ENCODE measurements at places on chromosomes 6 and 20. TPM values are rescaled to one million over a fixed set of nuclear protein-coding genes. Genes with fewer than 3 reads are reported as not detected.

WFDC2 gene
- total RNA-seq: 7.9 TPM

- H3K4me3 ChIP-seq: no peak overlapping the region
- no peak overlapping the region for H3K27ac ChIP-seq
- H3K4me1 ChIP-seq: no peaks in the 10 kb centered on the region
- DNase-seq: no peak
- no peaks in the 10 kb centered on the region for H3K27me3 ChIP-seq
Observed at GRCh38 chr6:169165561-169166300, 87.9 kb downstream of the THBS2 start.

- peak overlapping the region; percentile 72 for H3K27ac ChIP-seq
- no peaks in the 10 kb centered on the region for H3K27me3 ChIP-seq
- no peak for DNase-seq
- H3K4me3 ChIP-seq: no peak overlapping the region
- H3K4me1 ChIP-seq: peaks cover 4% of the 10 kb centered on the region
Observed at GRCh38 chr20:57397693-57398108, 6.5 kb downstream of the RBM38 start.

DNA sequence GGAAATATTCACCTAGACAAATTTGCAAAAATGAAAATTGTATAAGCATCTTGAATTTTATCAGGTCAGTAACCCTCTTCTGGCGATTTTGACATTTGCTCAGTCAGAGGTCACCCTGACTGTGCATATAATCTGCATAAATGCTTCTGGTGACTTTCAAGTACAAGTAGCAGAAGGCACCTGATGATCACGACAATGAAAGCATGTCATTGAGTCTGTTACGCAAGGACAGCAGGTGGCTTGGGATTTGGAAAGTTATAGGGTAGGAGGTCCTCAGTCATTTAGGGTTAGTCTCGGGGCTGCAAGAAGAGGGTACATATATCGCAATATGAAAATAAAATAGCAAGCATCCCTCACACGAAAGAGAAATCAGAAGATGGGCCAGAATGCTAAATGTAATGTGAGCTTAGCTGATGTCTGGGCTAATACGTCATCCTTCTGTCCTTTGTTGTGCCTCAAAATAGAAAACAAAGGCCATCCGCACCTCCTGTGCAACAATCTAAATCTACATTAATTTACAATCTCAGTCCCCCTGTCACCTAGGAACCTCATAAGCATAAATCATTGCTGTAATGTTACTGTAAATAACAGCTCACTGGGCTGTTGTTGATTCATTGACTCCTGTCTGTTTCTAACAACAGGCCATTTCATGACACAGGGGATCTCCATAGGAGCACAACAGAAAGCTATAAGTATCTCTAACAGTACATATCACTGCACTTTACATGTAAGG is 155.2 kb upstream of the RSPO3 start:
- H3K27ac ChIP-seq: no peak overlapping the region
- H3K36me3 ChIP-seq: no peaks in the 10 kb centered on the region
- no peak overlapping the region for H3K4me3 ChIP-seq
- no peaks in the 10 kb centered on the region for H3K4me1 ChIP-seq
- DNase-seq: no peak

Data from Peyer's patch (tissue), 4 donors.